ENCODE measurements at places on chromosomes 2 and 18. TPM values are rescaled to one million over a fixed set of nuclear protein-coding genes. Genes with fewer than 3 reads are reported as not detected.

DNA sequence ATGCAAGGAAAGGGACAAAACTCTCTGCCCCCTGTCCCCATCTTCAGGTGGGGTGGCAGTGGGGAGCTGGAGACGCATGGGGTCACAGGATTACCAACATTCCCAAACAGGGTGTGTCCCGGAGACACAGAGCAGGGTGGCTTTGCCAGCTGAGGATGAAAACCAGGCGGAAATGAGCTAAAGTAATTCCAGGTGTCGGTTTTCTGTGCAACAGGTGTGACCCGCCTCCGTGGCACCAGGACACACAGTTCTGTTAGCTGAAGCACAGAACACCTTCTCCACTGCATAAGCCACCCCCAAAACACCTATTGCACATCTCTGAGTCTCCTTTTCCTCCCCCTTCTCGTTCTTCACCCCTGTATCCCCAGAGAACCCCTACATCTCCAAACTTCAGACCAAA is 122.7 kb upstream of the GLI2 start:
- DNase-seq: no peak

- no peak for DNase-seq
Measured at GRCh38 chr2:168348076-168348475, 100.7 kb upstream of the STK39 start.

DNA sequence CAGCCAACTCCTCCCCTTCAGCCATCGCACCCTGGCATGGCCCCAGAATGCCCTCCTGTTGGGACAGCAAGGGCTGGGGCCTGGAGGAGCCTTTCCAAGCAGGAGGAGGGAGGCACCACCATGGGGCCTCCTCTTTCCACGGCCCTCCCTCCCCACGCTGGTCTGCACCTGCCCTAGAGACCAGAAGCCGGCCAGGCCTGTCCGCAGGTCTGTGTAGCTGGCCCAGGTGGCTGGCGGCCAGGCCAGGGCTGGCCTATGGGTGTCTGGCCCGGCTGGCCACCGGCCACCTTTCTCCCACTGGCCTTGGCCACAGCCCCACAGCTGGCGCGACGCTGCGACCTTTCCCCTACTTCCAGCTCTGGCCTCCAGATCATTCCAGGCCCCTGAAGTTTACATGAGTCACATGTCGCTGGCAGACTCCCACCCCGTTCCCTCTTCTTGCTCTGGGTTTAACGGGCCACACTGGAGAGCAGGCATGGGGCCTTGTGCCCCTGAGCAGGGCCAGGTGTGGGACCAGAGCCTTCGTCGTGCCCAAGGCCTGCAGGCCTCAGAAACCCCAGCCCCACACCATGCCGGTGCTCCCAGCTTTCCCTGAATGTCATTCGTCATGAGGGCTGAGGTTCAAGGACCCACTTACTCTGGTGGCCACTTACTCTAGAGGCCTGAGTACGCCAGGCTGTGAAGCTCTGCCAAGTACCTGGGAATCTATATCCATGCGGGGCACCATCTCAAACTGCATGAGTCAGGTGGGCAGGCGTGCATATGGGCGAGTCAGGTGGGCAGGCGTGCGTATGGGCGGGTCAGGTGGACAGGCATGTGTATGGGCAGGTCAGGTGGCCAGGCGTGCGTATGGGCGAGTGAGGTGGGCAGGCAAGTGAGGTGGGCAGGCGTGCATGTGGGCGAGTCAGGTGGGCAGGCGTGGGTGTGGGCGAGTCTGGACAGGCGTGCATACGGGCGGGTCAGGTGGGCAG is 33.3 kb upstream of the KLF11 start:
- peak; percentile 45 for DNase-seq

The PLCL1 gene
- 32.6 TPM for total RNA-seq

DNA sequence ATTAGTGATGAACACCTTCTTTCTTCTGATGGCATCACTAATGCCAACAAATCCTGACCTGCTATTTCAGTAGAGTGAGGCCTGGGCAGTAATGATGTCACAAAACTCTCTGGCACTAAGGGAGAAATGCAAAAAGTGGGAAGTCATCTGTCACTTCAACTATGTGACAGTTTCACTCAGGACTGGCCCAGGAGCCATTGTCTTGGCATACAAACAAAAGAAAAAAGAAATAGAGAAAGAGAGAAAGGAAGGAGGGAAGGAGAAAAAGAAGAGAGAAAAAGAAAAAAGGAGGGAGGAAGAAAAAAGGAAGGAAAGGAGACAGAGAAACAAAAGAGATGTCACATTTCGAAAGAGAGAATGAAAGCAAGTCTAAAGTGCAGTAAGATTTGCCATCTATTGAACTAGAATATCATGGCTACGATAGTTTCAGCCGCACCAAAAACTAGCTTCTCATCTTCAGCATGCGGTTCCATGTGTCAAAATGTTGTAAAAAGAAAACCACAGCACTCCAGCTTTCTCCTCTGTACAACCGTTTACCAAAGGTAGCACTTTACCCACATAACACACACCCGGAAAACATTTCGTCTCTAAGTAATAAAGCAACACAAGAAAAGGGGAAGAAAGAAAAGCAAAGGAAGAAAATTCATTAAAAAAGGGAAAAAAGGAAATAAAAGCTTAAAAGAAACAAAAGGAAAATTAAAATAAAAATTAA is 50.1 kb downstream of the CD226 start:
- no peak for DNase-seq

GRCh38 chr2:176189681-176190641 is 1.5 kb downstream of the HOXD1 start:
- DNase-seq: no peak

- no peak for DNase-seq
Measured at GRCh38 chr18:51617167-51617566, 419.7 kb upstream of the MEX3C start.

The KIF5C gene
- 388 TPM for total RNA-seq

DNA sequence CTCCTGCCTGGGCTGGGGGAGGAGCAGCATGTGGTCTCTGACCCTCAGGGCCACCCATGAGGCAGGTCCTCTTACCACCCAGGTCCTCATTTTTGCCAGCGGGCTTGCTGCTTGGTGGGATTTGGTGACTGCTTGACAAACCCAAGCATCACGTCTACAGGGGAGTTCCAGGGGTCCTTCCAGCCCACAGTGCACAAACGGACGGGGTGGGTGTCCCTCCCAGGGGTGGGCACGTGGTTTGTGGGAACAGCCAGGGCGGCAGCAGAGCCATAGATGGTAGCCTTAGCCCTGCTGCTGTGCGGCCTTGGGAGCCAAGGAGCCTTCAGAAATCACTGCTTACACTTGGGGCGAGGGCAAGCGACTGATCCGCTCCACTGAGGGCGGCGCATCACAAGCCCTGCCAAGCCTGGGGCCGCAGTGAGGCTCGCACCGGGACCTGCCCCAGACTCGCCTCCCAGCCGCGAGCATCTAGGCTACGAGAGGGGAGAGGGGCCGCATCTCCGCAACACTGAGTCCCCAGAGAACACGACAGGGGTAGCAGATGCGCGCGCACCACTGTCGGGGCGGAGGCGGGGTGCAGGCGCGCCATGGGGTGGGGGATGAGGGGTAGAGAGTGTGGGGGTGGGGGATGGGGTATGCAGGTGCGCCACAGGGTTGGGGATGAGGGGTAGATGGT is 36.9 kb downstream of the SNED1 start:
- peak; percentile 54 for DNase-seq

DNA sequence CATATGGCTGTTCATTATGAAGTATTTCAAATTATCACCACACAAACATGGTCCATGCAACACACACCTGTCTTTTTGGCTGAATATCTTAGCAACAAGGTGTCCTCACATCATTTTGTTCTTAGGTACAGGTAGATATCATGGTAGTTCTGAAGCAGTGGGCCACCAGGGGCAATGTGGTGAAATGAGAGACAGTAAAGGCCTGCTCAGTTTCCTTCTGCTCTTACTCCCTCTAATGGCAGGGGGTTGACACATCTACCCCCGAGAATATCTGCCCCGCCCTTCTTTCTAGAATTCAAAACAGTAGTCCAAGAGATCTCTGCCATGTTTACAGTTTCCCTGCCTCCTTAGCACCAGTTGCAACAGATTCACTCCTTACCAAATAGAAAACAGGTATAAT is 147.0 kb upstream of the KLHL14 start:
- no peak for DNase-seq

- DNase-seq: no peak
Measured at GRCh38 chr2:43941966-43942365, 53.8 kb downstream of the LRPPRC start.

DNA sequence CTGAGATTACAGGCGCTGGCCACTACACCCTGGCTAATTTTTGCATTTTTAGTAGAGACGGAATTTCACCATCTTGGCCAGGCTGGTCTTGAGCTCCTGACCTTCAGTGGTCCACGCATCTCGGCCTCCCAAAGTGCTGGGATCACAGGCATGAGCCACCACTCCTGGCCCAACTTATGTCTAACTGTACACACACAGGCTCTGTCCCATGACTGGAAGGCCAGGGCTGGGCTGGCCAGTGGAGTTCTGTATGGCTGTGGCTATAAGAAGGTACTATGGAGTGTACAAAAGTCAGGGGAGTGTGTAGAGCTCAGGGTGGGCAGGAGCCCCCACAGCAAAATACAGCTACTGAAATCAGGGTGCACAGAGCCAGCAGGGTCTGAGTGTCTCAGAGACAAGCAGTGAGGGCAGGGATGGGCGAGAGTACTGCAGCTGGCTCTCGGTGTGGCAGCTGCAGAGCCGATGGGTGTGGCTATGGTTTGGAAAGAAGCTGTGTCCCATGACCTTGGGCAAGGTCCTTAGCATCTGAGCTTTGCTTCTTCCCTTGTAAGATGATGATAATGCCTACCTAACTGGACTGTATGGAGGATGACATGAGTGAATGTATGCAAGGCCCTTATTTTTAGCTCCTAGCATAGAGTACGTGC is 10.4 kb upstream of the MSGN1 start:
- no peak for DNase-seq

- no peak for DNase-seq
Measured at GRCh38 chr2:126719191-126719832, 63.4 kb downstream of the GYPC start.

The CCDC178 gene
- 2.9 TPM for total RNA-seq

DNA sequence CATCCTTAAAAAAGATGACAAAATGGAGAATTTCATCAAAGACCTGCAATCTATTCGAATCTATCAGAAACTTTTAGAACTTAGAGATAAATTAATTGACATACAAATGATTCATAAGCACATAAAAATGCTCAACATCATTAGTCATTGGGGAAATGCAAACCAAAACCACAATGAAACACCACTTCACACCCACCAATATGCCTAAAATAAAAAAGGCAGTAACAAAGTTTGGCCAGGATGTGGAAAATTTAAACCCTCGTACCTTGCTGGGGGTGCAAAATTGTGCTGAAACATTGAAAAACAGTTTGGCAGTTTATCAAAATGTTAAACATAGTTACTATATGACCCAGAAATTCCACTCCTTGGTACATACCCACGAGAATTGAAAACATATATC is 11.5 kb upstream of the EIF2AK3 start:
- DNase-seq: no peak

GRCh38 chr2:140178234-140178633 is 1398.0 kb upstream of the NXPH2 start:
- DNase-seq: no peak

The LIMS2 gene
- total RNA-seq: 1.2 TPM

DNA sequence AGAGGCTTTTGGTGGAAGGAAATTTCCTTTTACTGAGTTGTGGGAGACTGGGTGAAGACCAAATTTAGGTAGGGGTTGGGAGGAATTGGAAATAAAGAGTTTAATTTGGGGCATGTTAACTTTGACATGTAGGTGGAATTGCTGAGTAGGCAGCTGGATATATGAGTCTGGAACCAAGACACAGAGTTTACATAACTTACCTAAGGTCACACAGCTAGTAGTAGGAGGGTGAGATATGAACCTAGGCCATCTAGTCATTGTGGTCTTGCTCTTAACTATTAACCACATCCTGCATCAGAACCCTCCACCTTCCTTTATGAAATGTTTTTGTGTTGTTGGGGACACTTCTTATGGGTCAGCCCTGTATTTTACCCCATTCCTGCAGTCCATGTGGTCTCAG is 113.1 kb downstream of the ICOS start:
- DNase-seq: no peak

The SCYGR4 gene
- total RNA-seq: not detected

GRCh38 chr2:165251366-165251765 is 12.2 kb downstream of the SCN2A start:
- DNase-seq: no peak

- DNase-seq: no peak
Measured at GRCh38 chr2:28435814-28436351, 43.2 kb downstream of the FOSL2 start.

The SCN7A gene
- total RNA-seq: 1.6 TPM

The ITM2C gene
- 110 TPM for total RNA-seq

GRCh38 chr2:174243812-174244211 is 4.5 kb downstream of the OLA1 start:
- no peak for DNase-seq

The ALLC gene
- total RNA-seq: under 0.01 TPM

The IL37 gene
- total RNA-seq: not detected

The IL36A gene
- not detected for total RNA-seq

DNA sequence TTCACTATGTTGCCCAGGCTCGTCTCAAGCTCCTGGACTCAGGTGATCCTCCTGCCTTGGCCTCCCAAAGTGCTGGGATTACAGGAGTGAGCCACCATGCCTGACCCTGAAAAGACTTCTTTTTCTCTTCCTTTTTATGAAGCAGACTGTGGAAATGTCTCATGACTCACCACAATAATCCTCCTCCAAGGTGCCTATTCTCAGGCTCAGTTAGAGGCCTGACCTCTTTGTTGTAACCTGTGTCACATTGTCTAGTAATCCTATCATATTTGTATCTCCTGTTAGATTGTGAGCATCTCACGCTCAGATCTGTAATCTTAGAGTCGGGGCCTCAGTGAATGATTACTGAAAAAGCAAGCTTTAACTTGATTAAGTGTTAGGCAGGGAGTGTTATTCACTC is 18.3 kb upstream of the TAF4B start:
- DNase-seq: no peak

The CLEC4F gene
- total RNA-seq: not detected

DNA sequence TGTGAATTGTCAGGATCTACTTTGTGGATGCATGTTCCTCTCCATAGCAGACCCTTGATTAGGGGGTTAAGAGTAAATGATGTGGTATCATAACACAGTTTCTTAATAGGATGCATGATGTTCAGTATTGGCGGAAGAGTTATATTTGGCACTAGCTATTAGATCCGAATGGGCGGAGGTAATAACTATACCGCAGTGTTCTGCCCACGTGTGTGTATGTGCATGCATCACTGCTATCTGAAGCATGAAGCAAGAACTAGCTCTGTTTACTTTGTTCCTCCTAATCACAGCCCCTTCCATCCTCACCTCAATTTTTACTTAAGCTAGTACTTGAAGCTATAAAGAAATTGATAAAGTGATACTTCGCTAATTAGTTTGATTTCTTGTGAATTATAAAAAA is 159.6 kb upstream of the NOSTRIN start:
- no peak for DNase-seq
